Activated T-helper 1 cell treated with Interleukin-2 at 50 U/mL for 16 hours (primary cell): ENCODE measurements at places on chromosomes 5 and 9.

DNA sequence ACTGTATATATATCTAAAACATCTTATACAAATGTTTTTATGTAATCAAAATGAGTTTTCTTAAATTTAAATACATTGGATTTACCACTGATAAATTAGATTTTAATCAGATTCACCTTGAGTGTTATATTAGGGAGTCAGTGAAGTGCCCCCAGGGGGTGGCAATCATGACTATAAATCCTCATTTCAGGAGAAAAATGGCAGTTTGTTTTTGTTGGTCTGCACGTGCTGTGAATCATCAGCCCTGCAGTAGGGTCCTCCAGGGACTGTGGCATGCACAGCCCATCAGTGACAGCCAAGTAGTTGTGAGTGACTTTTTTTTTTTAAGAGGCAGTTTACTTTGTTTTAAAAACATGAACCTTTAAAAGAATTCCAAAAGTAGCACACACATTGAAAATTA lies 65.2 kb downstream of the ZSWIM6 start:
- DNase-seq, result no peak

DNA sequence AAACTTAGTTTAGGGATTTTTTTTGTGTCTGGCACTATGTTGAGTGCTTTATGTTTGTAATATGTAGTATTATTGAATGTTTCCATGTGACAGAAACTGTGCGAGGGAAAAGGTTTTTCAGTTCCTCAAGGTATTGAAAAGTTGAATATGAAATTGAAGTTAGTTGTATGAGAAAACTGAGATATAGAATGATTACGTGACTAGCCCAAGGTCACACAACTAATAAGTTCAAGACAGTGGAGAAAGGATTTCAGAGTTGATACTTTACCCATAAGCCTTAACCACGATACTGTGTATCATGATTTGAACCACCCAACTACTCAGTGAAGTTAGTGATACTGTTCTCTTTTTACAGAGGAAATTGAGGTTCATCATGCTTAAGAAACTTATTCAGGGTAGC lies 5.7 kb downstream of the NIPBL start:
- no peak for DNase-seq

DNA sequence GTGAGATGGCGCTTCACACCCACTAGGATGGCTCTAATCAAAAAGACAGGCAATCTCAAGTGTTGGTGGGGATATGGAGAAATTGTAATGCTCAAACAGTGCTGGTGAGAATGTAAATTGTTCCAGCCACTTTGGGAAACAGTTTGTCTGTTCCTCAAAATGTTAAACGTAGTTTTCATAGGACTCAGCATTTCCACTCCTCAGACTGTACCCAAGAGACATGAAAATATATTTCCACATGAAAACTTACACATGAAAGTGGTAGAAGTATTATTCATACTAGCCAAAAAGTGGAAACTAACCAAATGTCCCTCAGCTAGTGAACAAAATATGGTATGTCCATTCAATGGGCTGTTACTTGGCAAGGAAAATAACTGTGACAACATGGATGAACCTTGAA lies 107.7 kb upstream of the CTSL start:
- no peak for DNase-seq

DNA sequence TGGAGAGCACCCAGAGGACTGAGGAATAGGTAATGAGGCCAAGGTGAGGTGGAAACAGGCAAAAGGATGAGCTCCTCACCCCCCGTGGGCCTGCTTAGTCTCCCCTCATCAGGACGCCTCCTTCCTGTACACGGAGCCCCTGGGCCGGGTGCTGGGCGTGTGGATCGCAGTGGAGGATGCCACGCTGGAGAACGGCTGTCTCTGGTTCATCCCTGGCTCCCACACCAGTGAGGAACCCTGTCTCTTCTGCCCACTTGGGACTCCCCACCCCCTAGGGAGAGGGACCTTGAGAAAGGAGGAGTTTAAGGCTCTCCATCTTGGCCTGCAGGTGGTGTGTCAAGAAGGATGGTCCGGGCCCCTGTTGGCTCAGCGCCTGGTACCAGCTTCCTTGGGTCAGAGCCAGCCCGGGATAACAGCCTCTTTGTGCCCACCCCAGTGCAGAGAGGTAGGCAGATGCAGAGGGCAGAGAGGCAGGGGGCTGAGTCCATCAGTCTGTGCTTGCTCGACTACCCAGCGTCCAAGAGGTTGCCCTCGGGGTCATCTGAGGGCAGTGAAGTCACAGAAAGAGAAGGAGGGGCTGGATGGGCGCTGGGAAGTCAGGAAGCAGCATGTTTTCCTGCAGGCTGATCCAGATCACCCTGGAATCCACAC lies 7.0 kb downstream of the DOLK start:
- no peak for DNase-seq

DNA sequence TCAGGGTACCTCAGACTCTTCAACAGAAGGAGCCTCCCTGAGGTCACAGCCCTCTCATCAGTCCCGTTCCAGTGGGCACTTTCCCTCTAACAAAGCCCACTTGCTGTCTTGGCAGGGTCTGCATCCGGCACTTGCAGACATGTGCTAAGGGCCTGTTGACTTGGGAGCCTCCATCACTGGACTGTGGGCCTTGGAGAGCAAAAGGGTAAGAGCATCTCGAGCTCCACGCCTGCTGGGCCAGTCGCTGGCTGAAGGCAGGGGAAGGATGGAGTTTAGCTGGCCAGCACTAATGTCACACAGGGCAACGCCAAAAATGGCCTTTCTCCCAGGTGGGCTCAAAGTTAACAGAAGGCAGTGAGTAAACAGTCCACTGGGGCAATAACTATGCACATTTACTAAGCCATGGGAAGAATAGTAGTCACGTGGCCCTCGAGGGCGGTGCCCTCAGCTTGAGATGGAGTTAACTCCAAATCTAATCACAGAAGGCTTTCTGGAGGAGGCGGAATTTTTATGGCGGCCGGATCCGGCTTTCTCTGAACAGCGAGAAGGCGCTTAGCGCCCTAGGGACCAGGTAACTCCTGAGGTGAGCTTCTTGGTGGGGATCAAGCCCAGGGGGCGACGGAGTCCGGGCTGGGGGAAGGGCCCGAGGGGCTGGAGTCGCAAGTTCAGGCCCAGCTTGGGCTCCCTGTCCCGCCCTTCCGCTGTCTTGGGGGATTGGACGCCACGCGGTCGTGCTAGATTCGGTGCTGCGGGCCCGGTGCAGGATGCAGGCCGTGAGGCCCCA lies 2.0 kb upstream of the NSD1 start:
- no peak for DNase-seq

DNA sequence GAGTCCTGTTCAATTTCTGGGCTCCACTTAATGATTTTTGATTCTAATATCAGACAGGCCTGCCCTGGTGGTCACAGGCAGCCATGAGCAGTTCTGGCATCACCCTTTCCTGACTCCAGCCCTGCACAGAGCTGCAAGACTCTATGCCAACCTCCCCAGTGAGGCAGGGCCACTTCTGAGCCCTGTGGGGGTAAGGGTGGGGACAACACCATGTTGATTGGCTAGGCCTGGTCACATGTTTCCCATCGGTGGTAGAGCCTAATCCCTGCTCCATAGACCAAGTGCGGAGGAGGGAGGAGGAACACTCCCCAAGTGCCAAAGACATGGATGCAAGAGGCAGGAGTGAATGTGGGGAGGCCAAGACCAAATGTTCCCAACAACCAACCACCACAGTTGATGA lies 134.6 kb downstream of the PHF2 start:
- no peak for DNase-seq

DNA sequence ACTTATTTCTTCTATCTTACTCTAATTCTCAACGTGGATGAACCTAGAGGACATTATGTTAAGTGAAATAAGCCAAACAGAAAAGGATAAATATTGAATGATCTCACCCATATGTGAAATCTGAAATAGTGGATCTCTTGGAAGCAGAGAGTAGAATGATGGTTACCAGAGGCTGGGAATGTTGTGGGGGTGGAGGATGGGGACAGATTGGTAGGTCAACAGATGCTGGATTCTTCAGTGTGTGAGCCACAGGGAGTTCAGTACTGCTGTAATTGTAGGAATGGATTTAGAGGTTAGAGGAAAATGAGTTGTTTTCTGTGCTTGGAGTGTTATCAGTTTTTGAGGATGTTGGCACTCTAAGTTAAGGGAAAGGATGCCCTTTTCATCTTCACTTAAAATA lies 190.6 kb downstream of the FBXL7 start:
- DNase-seq, result no peak

- DNase-seq, result no peak
Observed at GRCh38 chr5:452978-453710, 10.2 kb downstream of the EXOC3 start.

GRCh38 chr9:125887172-125887571 lies 140.0 kb downstream of the PBX3 start:
- no peak for DNase-seq

DNA sequence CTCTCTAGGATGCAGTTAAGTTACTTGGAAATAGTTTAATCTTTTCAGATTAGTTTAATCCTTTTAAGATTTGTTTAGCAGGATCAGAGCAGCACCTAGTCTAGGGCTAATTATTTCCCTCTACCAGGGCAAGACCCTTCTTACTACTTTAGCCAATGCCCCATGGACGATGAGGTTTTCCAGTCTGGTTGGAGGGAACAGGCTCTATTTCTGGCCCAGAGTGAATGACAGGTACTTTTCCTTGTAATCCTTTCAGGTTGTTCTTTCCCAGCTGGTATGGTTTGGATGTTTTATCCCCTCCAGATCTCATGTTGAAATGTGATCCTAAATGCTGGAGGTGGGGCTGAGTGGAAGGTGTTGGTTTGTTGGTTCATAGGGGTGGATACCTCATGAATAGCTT lies 27.2 kb downstream of the PTTG1 start:
- no peak for DNase-seq

DNA sequence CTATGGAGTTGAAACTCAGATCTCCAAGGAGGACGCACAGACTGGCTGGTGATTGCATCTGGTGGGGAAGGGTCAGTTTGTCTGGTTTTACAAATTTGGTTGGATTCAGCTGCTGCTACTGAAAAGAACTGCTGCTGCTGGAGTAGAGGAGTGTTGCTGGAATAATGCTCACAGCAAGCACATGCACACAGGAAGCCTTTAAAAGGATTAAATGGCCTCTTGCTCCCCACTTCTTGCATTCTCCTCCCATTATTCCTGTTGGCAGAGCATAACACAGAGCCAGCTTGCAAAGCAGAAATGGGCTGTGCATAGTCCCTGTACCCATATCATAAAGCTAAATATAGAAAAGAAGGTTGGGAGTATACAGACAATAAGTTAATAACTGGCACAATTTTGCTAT lies 16.6 kb downstream of the ZNF474 start:
- DNase-seq, result no peak

GRCh38 chr9:97045300-97045699 lies 6.4 kb upstream of the CTSV start:
- DNase-seq, result no peak

- no peak for DNase-seq
Observed at GRCh38 chr5:100852988-100853449, 50.1 kb downstream of the ST8SIA4 start.

- DNase-seq, result no peak
Observed at GRCh38 chr5:32585122-32585445, 273 bp upstream of the SUB1 start.

GRCh38 chr5:78953092-78953800 lies 31.9 kb downstream of the ARSB start:
- no peak for DNase-seq

- DNase-seq, result no peak
Observed at GRCh38 chr9:90972057-90972456, 170.4 kb downstream of the SYK start.

- no peak for DNase-seq
Observed at GRCh38 chr5:127851964-127852363, 148.8 kb downstream of the CCDC192 start.

DNA sequence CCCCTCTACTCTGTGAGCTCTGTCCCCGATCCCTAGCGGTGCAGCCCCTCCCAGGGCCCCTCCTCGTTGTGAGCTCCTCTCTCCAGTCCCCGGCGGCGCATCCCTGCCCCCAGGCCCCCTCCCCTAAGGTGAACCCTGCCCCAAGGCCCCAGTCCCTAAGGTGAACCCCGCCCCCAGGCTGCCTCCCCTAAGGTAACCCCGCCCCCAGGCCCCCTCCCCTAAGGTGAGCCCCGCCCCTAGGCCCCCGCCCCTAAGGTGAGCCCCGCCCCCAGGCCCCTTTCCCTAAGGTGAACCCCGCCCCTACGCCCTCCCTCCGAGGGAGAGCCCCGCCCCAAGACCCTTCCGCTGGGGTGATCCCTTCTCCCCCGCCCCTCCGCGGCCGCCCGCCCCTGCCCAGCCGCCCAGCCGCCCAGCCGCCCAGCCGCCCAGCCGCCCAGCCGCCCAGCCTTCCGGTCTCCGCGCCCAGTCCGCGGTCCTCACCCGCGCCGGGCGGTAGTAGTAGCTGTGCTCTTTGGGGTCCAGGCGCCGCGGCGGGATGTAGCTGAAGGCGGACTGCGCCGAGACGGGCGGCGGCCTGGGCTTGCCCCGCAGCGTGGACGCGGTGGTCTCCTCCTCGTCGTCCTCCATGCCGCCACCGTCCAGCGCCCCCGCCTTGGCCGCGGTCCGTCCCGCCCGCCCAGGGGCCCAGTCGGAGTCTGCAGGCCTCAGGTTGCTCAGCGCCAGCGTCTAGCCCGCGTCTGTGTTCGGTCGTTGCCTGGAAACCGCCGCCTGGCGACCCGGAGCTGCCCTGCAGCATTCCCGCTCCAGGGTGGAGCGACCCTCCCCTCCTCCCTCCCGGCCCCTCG lies at the start of gene CFAP90:
Gene CFAP90 (minus strand): TSS at position 739 of the 845 bp plus-strand sequence. CDS start 112 bp downstream, at position 627.
- DNase-seq, result no peak

- no peak for DNase-seq
Observed at GRCh38 chr5:176915906-176916305, 16.8 kb upstream of the HK3 start.

DNA sequence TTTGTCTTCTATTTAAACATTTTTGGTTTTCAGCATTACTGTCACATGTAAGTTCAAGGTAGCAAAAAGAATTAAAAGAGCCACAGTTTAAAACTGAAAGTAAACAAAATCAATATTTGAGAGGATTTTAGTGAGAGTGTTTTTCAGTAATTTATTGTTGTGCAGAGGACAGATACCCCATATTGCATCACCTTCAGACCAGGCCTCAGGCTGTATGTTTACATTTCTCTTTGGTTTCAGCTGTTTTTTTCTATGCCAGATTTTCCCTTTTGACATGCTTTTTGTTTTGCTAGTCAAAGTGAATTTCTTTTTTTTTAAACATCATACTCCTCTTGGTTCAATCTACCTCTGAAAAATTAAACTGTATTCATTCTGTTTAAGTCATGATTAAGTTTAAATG lies 47.2 kb downstream of the MAST4 start:
- no peak for DNase-seq

GRCh38 chr5:58099257-58099656 lies 360.6 kb downstream of the PLK2 start:
- DNase-seq, result no peak

DNA sequence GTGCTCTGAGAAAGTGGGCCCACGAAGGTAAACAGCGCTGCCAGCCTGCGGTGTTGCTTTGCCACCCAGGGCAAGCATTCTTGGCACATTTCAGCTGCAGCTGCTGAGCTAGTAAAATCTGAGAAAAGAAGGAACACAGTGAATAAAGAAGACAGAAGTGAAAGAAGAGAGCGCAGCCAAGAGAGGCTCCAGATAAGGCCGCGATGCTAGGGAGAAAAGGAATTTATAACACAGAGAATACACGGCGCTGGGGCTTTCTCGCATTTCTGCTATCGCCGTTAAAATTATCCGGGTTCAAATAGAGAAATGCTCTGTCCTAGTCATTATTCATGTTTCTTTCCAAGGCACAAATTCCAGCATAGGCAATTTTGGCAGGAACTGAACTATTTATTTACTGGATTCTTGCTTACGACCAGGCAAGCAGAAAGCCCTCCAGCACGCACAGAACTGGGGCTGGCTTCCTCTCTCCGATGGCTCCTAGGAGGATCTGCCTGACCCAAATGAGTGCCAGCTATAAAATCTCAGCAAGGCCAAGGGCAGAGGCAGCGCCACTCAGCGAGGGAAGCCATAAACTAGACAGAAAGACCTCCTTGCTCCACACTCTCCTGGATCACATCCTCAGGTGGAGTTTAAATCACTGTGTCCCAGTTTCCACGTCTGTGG lies 111.2 kb downstream of the ATPSCKMT start:
- DNase-seq, result no peak
